CD14-positive monocyte (primary cell): ENCODE measurements at places on chromosomes 13 and 19. TPM values are rescaled to one million over a fixed set of nuclear protein-coding genes. Genes with fewer than 3 reads are reported as not detected.

WTIP gene
- not detected for polyA plus RNA-seq

DNA sequence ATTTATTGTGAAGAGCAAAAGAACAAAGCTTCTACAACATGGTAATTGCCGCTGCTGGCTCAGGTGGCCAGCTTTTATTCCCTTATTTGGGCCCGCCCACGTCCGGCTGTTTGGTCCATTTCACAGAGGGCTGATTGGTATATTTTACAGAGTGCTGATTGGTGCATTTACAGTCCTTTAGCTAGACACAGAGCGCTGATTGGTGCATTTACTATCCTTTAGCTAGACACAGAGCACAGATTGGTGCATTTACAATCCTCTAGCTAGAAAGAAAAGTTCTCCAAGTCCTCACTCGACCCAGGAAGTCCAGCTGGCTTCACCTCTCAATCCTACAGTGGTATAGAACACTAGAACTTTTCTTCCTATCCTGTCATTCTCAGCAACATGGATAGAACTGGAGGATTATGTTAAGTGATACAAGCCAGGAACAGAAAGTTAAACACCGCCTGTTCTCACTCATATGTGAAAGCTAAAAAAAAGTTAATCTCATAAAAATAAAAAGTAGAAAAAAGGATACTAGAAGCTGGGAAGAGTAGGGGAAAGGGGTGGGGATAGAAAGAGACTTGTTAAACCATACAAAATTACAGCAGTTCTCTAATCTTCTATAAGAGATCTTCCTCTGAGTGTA is 33.6 kb upstream of the FARP1 start:
- DNase-seq = no peak

DNA sequence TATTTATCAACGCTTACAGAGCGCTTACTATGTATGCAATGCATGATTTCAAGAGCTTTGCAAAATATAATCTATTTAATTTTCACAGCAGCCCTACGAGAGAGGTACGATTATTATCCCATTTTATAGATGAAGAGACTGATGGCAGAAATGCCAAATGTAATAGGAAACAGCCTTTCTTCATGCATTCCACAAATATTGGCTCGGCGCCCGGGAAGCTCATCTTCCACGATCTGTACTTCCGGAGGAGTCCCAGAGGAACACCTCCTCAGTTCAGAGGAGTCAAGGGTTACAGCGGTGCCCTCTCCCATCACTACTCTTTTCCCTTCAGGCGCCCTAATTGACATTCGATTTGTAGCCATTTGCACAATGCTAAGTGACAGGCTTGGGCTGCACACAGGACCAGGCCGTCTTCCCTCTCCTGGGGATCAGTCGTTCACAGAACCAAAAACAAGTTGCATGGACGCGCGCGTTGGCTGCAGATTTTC is 1.1 kb upstream of the ARHGAP35 start:
- DNase-seq = no peak

PRTN3 gene
- polyA plus RNA-seq = not detected

GRCh38 chr13:111341886-111342285 is 21.4 kb downstream of the TEX29 start:
- DNase-seq = no peak

DBP gene
- polyA plus RNA-seq = 17.5 TPM

ZNF530 gene
- 0.69 and 0.84 TPM in 2 replicates for polyA plus RNA-seq

MEDAG gene
- not detected for polyA plus RNA-seq

DNA sequence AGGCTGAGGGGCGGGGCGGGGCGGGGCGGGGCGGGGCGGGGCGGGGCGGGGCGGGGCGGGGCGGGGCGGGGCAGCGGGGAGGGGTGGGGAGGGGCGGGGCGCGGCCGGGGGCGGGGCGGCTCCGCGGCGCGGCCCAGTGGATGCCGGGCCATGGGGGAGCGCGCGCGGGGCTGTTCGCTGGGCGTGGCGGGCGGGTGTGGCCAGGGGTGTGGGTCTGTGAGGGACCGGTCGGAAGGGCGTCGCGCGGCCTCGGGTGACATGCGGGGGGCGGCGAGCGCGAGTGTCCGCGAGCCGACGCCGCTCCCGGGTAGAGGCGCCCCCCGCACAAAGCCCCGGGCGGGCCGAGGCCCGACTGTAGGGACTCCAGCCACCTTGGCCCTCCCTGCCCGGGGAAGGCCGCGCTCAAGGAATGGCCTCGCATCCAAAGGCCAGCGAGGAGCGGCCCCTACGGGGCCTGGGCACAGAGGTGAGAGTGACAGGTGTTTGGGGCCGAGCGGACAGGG is at the start of gene ZFP28:
Gene ZFP28, plus strand, starts transcription at position 188 of the 503 bp plus-strand sequence. Its CDS starts 71 bp downstream, at position 259.
- no peak for DNase-seq

- DNase-seq = no peak
Observed at GRCh38 chr19:6718741-6719539, 1.5 kb downstream of the C3 start.

- DNase-seq = no peak
Observed at GRCh38 chr19:3830621-3831589, 37.9 kb downstream of the ZFR2 start.

SYT5 gene
- not detected for polyA plus RNA-seq

- DNase-seq = peak; percentile 2
Observed at GRCh38 chr13:95245071-95245470, 56.2 kb downstream of the ABCC4 start.

PRR22 gene
- 1.4 and 1.6 TPM in 2 replicates for polyA plus RNA-seq

EPSTI1 gene
- polyA plus RNA-seq = 14.2 and 14.6 TPM in 2 replicates

GRCh38 chr13:75505327-75505726 is 23.4 kb upstream of the TBC1D4 start:
- peak; percentile 80 for DNase-seq

PRX gene
- polyA plus RNA-seq = 0.76 and 0.84 TPM in 2 replicates

C1QTNF9B gene
- not detected for polyA plus RNA-seq

GARIN5A gene
- 0.28 TPM in 1 of 2 replicates, not detected in the other for polyA plus RNA-seq

CFAP97D2 gene
- polyA plus RNA-seq = not detected

PCDH9 gene
- 0.03 TPM for polyA plus RNA-seq

DNA sequence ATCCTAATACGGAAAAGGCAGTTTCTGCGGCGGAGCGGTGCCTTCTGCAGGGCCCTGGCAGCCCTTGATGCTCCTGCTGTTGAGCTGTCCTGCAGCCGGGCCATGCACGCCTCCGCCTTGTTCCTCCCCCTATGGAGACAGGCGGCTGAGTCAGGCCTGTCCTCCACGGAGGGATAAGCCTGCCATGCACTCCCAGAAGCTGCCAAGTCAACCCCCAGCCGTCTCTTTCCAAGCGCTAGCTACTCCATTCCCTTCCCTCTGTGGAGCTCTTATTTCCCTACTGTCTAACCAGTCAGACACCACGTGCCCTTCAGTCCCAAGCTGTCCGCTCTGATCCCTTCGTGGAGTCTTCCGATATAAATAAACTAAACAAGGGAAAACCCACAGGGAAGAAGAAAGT is 197.0 kb downstream of the COL4A1 start:
- no peak for DNase-seq

IPO5 gene
- polyA plus RNA-seq = 8.3 and 21.6 TPM in 2 replicates

COLGALT1 gene
- polyA plus RNA-seq = 66.8 TPM

- peak; percentile 95 for DNase-seq
Observed at GRCh38 chr19:16585808-16586476, 13.7 kb upstream of the SLC35E1 start.

GRCh38 chr13:43326100-43326499 is 302.7 kb downstream of the DNAJC15 start:
- DNase-seq = no peak
